ENCODE measurements at places on chromosomes 2 and 18.
A peak's percentile ranks its signal among the peaks of the same experiment; 100 is the strongest.

DNA sequence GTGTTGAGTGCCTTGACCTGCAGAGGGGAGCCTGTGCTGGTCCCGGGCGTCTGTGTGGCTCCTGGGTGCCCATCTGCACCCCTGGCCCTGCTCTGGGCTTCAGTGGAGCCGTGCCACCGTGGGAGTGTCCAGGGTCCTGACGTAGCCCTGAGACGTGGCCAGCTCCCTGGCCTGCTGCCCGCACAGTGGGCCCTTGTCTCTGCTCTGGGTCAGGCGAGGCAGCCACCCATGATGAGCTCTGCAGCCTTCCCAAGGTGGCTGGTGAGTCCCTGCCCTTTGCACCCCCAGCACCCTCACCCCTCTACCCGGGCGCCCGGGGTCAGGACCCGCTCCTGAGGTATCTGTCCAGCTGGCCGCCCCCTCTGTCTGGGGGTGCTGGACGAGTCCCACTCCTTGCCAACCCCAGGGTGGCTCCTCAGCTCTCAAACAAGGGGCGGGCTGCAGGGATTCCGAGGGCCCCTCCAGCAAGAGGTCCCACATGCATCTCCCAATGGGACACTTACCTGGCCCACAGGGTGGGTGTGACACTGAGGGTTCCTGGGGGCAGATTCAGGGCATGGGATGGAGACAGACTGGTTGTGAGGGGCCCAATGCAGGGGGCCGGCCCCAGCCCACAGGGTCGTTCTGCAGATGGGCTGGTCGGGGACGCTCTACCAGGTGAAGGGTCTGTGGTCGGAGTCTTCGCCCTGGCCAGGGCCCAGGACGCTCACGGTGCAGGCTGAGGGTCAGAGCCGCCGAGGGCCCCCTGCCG, 2.4 kb downstream of the NEU4 start:
- no peak for DNase-seq

- no peak for DNase-seq
These were observed 9.4 kb upstream of the CAVIN2 start for GRCh38 chr2:191856111-191856876.

GRCh38 chr2:191167766-191168165, 17.0 kb upstream of the STAT4 start:
- no peak for DNase-seq

DNA sequence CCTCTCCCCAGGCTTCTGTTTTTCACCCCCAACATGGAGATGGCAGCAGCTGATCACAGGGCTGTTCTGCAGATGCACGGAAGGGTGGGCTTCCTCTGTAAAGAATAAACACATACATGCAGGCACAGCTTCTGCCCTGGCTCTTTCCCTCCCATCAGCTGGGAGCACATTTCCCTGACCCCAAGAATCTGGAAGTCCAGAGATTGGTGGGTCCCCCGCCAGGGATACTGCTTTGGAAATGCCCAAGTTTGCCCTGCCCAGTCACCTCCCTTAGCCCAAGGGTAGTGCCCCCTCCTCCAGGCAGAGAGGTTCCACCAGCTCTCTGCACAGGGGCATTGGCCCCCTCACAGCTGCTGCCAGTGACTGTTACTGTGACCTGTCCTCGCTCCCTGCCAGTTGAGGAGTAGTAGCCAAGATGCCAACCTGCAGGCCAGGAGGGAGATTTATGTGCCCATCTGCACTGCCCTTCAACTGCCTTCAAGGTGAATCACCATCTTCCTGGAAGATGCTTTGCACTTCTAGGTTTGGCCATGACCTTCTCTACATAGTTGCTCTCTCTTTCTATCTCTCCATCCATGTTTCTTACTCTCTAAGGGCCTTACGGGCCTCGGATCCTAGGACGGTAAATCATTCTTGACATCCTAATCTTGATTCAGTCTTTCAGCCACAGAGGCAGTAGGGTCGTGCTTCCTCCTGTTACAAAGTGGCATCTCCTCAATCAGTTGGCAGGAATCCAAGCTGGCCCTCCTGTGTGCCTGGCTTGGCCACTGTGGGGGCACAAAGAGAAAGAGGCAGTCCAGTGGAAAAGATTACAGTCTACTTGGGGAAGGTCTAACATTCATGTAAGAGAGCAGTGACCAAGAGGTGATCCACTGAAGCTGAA, 121.8 kb downstream of the CTIF start:
- DNase-seq: no peak

DNA sequence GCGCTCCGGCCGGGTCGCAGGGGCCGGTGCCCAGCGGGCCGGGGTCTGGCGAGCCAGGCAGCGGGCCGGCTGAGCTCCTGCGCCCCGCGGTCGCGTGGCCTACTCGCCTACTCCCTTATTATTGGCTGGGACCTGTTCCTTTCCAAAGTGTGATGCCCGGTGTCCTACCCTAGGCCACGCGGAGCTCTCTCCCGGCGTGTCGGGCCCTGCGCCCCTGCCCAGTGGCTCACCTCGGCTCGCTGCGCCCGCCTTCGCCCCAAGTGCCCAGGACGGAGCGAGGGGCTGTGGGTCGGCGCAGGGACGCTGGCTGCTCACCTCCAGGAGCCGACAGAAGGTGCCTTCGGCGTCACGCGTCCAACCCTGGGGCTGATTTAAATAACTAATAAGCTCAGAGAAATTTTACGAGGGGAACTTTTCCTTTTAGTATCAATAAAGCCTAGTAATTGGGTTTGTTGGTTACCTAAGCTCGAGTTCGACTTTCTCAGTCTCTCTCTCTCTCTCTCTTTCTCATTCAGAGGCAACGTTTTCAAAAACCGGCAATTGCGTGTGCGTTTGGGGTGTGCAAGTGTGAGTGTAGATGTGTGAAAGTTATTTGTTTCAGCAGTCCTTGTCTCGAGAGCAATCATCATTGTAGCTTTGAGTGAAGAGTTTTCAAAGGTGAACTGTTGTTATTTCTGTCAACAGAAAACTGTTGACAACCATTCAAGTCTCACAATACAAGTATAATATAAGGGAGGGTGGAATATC, 7.0 kb upstream of the SATB2 start:
- DNase-seq: no peak

DNA sequence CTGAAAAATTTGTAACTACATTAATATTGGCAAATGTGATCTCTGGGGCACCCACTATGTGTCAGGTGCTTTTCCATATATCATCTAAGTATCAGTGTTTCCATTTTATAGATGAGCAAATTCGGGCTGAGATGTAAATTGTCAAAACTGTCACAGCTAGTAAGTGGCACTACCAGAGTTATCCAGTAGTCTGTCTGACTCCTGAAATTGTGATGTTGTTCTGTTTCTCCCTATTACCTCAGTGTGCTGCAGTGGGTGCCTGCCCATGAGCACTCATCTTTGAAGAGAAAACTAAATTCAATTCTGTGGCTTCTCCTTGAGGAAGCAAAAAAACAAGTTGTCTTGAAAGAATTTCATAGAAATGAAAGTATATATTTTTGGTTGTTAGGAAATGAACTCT, 467.4 kb upstream of the FANCL start:
- DNase-seq: no peak

- DNase-seq: peak; percentile 29
These were observed 36.2 kb downstream of the CHST10 start for GRCh38 chr2:100381240-100381639.

GRCh38 chr2:46066116-46066515, 231.1 kb upstream of the EPAS1 start:
- DNase-seq: no peak

DNA sequence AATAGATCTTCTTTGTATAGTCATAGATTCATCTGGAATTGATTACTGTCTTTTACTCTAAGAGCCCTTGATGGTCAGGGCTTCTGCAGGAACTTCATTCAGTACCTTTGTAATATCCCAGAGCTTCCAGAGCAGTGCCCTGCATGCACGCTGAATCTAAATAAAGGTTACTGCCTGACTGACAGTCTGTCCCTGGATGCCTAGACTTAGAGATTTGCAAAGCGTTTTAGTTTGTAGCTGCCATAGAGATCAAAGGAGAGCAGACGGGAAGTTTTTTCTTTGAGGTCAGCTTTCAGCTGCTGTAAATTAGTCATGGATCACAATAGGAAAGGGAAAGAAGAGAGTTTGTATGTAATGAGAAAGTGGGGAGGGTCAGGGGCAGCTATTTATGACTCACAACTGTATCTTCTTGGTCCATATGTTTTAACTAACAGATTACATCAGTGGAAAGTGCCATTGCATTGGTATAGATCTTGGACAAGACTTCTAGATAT, 45.2 kb upstream of the NYAP2 start:
- no peak for DNase-seq

GRCh38 chr18:32435631-32436500, 34.8 kb downstream of the GAREM1 start:
- DNase-seq: no peak

DNA sequence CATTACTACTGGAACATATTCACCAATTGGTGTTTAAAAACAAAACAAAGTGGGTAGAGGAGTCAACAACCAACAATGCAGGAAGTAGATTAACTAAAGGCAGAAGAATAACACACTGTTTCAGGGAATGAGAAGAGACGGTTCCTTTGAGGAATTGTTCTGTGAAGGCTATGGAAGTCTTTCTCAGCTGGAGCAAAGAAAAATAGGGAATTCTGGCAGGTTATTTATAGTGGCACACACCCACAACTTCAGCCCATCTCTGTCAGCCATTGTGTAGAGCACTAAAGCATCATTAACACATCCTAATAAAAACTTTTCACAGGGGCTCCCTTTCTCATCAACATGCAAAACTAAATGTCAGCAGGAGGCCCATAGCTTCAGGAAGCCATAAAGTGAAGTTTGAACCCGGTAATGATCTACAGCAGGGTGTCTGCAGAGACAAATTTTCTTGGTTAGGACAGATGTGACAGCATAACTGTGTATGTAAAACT, 113.6 kb downstream of the CDH2 start:
- DNase-seq: no peak

All from activated naive CD8-positive, alpha-beta T cell treated with anti-CD3 and anti-CD28 coated beads, Interleukin-2, amount 50 U/mL, for 16 hours (primary cell).